ENCODE measurements at places on chromosomes 2 and 18. TPM values are rescaled to one million over a fixed set of nuclear protein-coding genes. Genes with fewer than 3 reads are reported as not detected.

The ANKMY1 gene
- total RNA-seq = 11.0 TPM

The UPP2 gene
- not detected for total RNA-seq

The INPP5D gene
- 0.98 TPM for total RNA-seq

The SLC4A5 gene
- total RNA-seq = 0.45 TPM

The UGT1A3 gene
- total RNA-seq = not detected

The HOXD11 gene
- not detected for total RNA-seq

The CYRIA gene
- total RNA-seq = 5.6 TPM

The HRH4 gene
- under 0.01 TPM for total RNA-seq

The GLI2 gene
- total RNA-seq = 5.3 TPM

The ITGA4 gene
- 8.9 TPM for total RNA-seq

The CYP26B1 gene
- 2.5 TPM for total RNA-seq

The TTL gene
- 33.6 TPM for total RNA-seq

Data from fibroblast of the aortic adventitia (primary cell).